ENCODE measurements at places on chromosomes 3 and 15. TPM values are rescaled to one million over a fixed set of nuclear protein-coding genes. Genes with fewer than 3 reads are reported as not detected.

The CPA3 gene
- not detected for polyA plus RNA-seq

The PRR20G gene
- polyA plus RNA-seq, result not detected

The CPN2 gene
- not detected for polyA plus RNA-seq

The PDE12 gene
- 11.5 TPM for polyA plus RNA-seq

The CYP11A1 gene
- 0.14 TPM for polyA plus RNA-seq

The RAD51 gene
- polyA plus RNA-seq, result 5.1 TPM

The FBXL2 gene
- 14.4 TPM for polyA plus RNA-seq

The CLPX gene
- polyA plus RNA-seq, result 39.2 TPM

The ATP13A5 gene
- polyA plus RNA-seq, result not detected

The PLA2G4E gene
- polyA plus RNA-seq, result not detected

The ZBBX gene
- not detected for polyA plus RNA-seq

The ROPN1 gene
- 0.29 TPM for polyA plus RNA-seq

The CGNL1 gene
- 0.25 TPM for polyA plus RNA-seq

The GPR156 gene
- 0.22 TPM for polyA plus RNA-seq

The STAC gene
- polyA plus RNA-seq, result 1.5 TPM

The ACTC1 gene
- polyA plus RNA-seq, result 0.46 TPM

The AMIGO3 gene
- polyA plus RNA-seq, result 0.11 TPM

The CIAO2A gene
- polyA plus RNA-seq, result 75.8 TPM

The ECT2 gene
- 21.8 TPM for polyA plus RNA-seq

The SPINT1 gene
- polyA plus RNA-seq, result 0.94 TPM

The IGF1R gene
- polyA plus RNA-seq, result 35.4 TPM

The ATP2B2 gene
- polyA plus RNA-seq, result 0.01 TPM

The SMCO1 gene
- not detected for polyA plus RNA-seq

The SELENOK gene
- 58.5 TPM for polyA plus RNA-seq

The GOLGA8Q gene
- polyA plus RNA-seq, result 0.74 TPM

The AP3B2 gene
- polyA plus RNA-seq, result 0.22 TPM

The ROBO2 gene
- polyA plus RNA-seq, result 16.3 TPM

The RHOV gene
- 0.04 TPM for polyA plus RNA-seq

The STRIT1 gene
- not detected for polyA plus RNA-seq

The SNX22 gene
- 0.10 TPM for polyA plus RNA-seq

The ALAS1 gene
- 61.7 TPM for polyA plus RNA-seq

The CCDC13 gene
- 0.20 TPM for polyA plus RNA-seq

The RBP2 gene
- not detected for polyA plus RNA-seq

The EEF1AKMT4 gene
- polyA plus RNA-seq, result 4.0 TPM

The ONECUT1 gene
- polyA plus RNA-seq, result not detected

The TNFAIP8L3 gene
- polyA plus RNA-seq, result 0.30 TPM

The PLA2G4D gene
- not detected for polyA plus RNA-seq

The MME gene
- 61.7 TPM for polyA plus RNA-seq

The GHSR gene
- polyA plus RNA-seq, result not detected

The RPL14 gene
- 602 TPM for polyA plus RNA-seq

The SLC51B gene
- polyA plus RNA-seq, result 0.61 TPM

The CTXND1 gene
- not detected for polyA plus RNA-seq

The SATB1 gene
- polyA plus RNA-seq, result 11.5 TPM

The DZIP1L gene
- 5.7 TPM for polyA plus RNA-seq

The GPR62 gene
- polyA plus RNA-seq, result not detected

The USP50 gene
- not detected for polyA plus RNA-seq
